Fibroblast of upper back skin (primary cell): ENCODE measurements at places on chromosomes 7 and 10.

DNA sequence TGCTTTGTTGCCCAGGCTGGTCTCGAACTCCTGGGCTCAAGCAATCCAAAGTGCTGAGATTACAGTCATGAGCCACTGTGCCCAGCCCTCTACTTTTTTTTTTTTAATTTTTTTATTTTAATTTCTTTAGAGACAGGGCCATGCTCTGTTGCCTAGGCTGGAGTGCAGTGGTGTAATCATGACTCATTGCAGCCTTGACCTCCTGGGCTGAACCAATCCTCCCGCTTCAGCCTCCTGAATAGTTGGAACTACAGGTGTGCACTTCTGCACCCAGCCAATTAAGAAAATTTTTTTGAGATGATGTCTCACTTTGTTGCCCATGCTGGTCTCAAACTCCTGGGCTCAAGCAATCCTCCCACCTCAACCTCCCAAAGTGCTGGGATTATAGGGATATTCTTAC lies 528.6 kb downstream of the GATA3 start:
- no peak for DNase-seq

GRCh38 chr10:88322324-88323063 lies 260.6 kb downstream of the RNLS start:
- no peak for DNase-seq

GRCh38 chr10:69952821-69953221 lies 99.8 kb upstream of the MACROH2A2 start:
- peak; percentile 25 for DNase-seq

DNA sequence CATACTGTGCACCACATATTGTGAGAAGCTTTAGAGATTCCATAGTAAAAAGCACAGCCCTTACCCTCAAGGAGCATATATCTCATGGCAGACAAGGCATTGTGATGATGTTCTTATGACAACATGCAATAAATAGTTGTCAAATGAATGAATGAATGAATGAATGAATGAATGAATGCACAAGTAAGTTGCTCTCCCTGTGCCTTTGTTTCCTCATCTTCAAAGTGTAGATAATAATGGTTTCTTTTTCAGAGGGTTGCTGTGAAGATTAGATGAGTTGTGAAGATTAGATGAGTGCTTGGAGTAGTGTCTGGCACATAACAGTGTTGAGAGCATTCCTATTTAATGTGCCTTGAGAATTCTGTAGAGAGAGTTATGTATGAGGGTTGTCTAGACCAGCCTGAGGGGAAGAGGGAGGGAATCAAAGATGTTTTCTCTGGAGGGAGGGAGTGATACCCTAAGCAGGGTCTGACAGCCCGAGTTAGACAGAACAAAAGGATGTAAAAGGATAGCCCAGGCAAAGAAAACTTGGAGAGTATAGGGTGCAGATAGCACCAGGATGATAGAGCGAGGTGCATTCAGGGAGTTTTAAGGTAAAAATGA lies 217.2 kb downstream of the RELN start:
- DNase-seq: no peak

DNA sequence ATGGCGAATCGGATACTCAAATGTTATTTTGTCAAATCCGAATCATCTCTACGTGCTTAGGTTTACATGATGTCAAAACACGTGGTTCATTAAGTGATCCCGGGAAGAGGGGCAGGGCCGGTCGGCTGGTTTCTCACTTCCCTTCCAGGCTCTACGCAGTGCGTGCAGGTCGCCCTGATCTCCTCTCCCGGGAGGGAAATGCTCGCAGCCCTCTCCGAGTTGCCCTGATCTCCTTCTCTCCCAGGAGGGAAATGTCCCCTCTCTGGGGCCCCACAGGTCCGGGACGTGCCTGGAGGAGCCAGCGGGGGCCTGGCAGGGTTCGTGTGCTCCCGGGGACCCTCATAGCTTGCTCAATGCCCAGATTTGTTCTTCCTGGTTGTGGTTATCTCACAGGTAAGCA lies 202.7 kb downstream of the DNAJB6 start:
- no peak for DNase-seq

DNA sequence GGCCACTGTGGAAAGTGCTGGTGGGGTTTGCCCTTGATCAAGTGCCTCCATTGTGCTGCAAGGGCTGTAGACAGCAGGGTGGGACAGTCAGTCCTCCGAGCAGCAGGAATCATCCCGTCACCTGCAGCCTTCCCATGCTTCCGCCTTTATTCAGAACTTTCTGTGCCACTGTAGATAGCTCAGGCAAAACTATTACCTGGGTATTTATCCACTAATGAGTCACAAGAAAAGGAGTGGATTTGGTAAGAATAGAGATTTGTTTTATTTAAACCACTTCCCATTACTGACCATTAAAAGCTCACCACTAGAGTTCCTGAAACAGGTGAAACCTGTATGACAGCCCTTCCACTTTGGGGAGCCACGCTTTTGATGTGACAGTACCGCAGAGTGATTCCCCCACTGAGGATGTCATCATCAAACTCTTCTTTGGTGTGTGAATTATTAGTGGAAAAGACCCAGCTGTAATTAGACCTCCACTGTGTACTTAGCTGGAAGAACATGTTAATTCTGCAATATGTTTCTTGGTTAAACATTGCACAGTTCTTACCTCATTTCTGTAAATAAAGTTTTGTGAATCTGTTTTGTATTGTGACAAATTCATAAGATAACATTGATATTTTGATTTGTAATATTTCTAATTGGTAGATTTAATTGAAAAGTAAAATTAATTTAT lies 208.8 kb downstream of the MLLT10 start:
- no peak for DNase-seq

DNA sequence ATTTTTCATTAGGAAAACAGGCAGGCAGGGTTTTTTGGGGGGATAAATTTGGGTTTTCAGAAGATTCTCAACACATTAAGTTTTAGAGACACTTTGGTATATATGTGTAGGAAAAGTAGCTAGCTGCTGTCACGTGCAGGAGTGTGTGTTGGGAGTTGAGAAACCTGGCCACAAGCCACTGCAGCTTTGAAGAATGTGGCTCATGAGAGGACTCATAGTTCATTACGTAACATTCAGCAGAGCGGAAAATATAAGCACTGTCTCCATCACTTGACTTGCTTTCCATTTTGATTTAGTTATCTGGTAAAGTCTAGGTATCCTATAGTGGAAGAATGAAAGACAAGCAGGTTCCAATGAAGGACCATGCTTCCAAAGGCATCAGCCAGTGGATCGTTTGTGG lies 31.2 kb downstream of the SMNDC1 start:
- peak; percentile 78 for DNase-seq

DNA sequence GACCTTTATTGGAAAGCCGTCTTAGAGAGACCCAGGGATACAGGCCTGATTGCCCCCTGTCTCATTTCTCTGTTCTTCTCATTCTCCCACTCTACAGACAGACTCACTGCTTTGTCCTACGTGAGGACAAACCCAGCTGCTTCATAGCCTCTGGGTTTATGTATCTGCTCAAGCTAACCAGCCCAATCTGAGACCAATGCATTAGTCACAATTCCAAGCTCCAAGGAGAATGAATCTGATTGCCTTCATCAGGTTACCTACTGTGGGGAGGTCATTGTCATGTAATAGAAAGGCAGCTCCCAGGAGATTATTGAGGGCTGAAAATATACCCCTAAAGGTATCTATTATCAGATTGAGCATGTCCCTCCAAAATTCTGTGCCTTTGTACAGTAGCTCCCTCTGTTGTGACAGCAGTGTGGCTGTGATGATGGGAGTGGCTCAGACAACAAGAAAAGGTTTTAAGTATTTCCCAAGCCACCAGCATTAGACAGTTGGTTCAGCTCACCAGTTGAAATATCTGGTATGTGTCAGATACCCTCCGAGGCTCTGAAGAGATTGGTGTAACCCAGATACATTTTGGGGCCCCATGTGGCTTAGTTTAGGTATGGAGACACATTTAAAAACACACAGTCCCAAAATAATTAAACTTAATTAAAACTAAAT lies 123.1 kb upstream of the EEPD1 start:
- DNase-seq: no peak

GRCh38 chr10:123518765-123519164 lies 147.4 kb upstream of the GPR26 start:
- DNase-seq: no peak

DNA sequence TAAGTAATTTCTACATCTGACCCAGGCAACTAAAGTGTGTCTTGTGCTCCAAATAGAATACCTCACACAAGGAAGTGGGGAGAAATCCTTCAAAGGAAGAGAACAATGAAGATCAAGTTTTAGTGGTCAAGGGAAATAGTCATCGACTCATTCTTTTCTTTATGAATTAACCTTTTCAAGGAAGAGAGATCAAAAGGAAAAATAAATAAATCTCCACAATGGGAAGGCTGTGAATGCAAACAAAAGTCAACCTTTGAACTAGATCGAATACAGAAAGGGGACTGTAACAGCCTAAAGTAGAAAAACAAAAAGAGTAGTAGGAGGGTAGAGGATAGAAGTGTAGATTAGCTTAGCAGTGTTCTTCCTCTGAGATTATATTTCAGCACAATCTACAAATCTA lies 274.6 kb upstream of the COBL start:
- DNase-seq: no peak

GRCh38 chr10:4776234-4776638 lies 49.8 kb upstream of the AKR1E2 start:
- DNase-seq: no peak

GRCh38 chr10:3217301-3217700 lies 44.7 kb upstream of the PITRM1 start:
- peak; percentile 94 for DNase-seq

GRCh38 chr10:49023752-49024151 lies 84.1 kb upstream of the LRRC18 start:
- peak; percentile 51 for DNase-seq

DNA sequence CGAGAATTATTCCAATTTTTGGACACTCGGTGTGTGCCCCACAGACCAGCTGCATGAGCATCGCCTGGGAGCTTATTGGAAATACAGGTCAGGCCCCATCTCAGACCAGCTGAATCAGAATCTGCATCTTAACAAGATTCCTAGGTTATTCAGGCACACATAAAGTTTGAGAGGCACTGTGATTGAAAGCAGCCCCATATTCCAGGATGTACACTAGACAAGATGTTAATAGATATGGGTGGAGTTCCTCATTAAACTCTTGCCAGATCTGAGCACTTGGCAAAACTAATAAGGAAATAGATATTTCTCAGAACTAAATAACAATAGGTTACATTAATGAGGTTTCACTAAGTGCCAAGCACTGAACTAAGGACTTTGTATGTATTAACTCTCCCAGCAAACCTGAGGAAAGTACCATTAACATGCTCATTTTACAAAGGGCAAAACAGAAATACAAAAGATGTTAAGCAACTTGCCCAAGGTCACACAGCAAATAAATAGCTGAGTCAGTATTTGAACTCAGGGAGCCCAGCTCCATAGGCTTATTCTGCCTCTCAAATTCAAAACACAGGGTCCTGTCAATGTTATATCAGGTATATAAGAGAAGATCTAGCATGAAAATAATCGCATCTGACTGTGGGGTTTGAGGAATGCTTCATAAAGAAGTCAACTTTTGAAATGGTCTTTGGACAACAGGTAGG lies 29.9 kb downstream of the PPP1R3C start:
- no peak for DNase-seq

DNA sequence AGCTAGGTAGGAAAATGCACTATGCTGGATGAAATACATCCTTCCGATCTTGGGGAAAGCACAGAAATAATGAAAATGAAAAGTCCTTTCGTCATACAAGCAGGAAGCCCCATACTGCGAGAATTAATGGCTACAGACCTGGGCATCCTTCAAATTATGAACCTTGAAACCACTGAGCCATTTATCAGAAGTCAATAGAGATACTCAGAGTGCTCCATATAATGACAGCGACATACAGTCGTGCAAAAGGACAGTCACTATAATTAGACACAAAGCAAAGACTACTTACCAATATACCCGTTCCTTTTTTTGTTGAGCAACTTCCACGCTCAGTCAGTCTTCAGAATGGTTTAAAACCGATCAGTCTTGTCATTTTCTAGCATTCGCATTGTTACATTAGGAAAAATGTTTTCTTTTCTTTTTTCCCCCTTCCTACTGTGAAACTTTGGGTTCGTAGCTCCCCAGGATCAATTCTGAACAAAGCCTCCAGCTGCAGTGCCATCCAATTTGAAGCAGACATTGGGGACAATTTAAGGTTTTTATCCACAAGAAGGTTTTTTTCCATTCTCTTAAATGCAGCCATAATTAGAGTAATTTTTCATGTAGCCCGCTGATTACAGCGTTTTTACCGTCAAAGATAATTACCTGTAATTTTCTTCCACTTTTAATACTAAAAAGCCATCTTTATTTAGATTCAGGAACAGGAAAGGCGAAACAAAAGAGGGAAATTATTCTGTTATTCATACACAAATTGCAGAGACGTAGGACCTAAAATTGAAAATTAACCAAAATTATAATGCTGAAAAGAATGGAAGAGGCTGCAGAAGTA lies 6.4 kb downstream of the DLX6 start:
- DNase-seq: no peak
